ENCODE measurements at places on chromosomes 7 and 10. TPM values are rescaled to one million over a fixed set of nuclear protein-coding genes. Genes with fewer than 3 reads are reported as not detected.

DNA sequence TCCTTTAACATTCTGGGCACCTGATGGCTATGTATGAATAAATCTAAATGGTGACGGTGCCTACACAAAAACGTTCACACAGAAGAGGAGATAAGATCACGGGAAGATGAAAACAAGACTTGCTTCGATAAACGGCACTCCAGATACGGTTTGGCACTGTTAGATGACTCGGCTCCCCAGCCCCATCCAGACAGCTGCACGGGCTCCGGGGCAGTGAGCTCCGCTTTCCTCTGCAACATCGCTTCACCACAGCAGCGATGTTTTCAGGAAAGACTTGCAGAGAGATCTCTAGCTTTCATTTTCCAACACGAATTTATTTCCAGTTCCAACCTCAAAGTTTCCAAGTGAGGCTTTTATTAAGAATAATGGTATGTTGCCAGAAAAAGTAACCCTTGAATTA lies 132.1 kb downstream of the KLF6 start:
- DNase-seq, result no peak
- no peaks in the 10 kb centered on the region for H3K27me3 ChIP-seq
- no peak overlapping the region for H3K4me3 ChIP-seq
- peaks cover 7% of the 10 kb centered on the region for H3K4me1 ChIP-seq
- H3K27ac ChIP-seq, result no peak overlapping the region

Gene ABI1
- 58.8 TPM for total RNA-seq

DNA sequence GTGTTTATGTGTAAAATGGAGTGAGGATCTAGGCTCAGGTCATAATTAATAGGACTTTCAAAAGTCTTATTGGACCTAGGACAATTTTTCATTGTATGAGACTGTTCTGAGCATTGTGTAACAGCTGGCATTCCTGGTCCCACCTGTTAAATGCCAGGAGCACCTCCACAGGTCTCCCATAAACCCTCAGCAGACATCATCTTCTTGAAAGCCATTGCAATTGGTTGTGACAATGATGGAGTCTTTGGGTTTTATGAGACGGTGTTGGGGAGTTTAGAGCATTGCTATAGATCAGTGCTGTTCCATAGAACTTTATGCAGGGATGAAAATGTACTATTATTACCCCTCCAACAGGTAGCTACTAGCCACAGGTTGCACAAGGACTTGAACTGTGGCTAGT lies 108.9 kb downstream of the ORC5 start:
- no peaks in the 10 kb centered on the region for H3K4me1 ChIP-seq
- H3K27me3 ChIP-seq, result no peaks in the 10 kb centered on the region
- DNase-seq, result no peak
- H3K27ac ChIP-seq, result no peak overlapping the region

Gene CCDC146
- 1.8 TPM for total RNA-seq

GRCh38 chr7:30226614-30227268 lies 57.7 kb upstream of the ZNRF2 start:
- H3K36me3 ChIP-seq, result no peaks in the 10 kb centered on the region
- H3K4me3 ChIP-seq, result no peak overlapping the region
- no peak for DNase-seq

DNA sequence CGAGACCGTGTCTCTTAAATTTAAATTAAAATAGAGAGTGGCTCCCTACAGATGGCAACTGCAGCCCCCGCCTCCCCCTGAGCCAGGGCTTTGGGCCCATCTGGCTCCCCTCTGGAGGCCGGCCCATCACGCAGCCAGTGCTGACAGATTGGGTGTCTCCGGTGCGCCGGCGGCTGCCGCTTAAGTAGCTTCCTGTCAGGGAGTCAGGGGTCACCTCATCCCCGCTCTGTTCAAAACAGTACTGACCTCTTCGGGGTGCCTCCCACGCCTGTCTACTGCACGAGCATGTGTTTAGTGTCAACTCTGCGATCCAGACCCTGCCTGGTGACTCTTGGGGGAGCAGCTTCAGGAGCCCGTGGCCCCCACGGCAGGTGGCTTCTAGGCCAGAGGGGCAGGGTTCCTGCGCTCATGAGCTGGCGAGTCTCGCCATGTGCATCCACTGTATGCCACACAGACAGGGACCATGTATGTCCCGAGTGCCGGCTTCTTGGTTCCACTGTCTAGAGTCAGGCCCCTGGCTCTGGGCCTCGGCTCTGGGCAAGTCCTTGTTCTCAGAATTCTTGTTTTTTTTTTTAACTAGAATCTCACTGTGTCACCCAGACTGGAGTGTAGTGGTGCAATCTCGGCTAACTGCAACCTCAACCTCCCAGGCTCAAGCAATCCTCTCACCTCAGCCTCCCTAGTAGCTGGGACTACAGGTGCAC lies 36.1 kb downstream of the KCTD7 start:
- no peaks in the 10 kb centered on the region for H3K4me1 ChIP-seq
- no peak overlapping the region for H3K27ac ChIP-seq
- H3K4me3 ChIP-seq, result no peak overlapping the region
- H3K36me3 ChIP-seq, result no peaks in the 10 kb centered on the region

DNA sequence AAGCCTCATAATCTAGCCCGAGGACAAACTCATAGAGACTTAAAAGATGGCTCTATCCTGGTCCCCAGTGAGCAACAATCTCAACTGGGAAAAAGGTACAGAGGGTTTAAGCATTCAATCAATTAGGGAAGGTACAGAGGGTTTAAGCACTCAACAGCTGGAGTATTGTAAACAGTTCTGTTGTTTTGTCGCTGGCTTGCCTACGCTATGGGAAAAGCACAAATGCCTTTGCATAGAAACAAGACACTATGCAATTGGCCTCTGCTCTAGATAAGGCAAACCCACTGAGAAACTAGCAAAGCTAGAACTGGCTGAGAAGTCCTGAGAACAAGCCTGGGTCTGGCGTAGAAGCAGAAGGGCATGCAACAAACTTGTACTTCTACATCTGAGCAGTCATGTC lies 69.3 kb downstream of the GFRA1 start:
- H3K4me3 ChIP-seq, result no peak overlapping the region
- no peaks in the 10 kb centered on the region for H3K36me3 ChIP-seq
- H3K27ac ChIP-seq, result no peak overlapping the region
- DNase-seq, result no peak
- no peaks in the 10 kb centered on the region for H3K27me3 ChIP-seq

Gene NXPH1
- total RNA-seq, result not detected

- DNase-seq, result no peak
- H3K27me3 ChIP-seq, result no peaks in the 10 kb centered on the region
- H3K27ac ChIP-seq, result no peak overlapping the region
- H3K36me3 ChIP-seq, result no peaks in the 10 kb centered on the region
Observed at GRCh38 chr10:11698691-11699549, 43.3 kb upstream of the ECHDC3 start.

Data from astrocyte (in vitro differentiated cells and primary cell).